ENCODE measurements at places on chromosomes 16 and 17. TPM values are rescaled to one million over a fixed set of nuclear protein-coding genes. Genes with fewer than 3 reads are reported as not detected.

PRSS33 gene
- not detected for total RNA-seq

UBALD2 gene
- 75.2 TPM for total RNA-seq

FBXO39 gene
- total RNA-seq, result 0.20 TPM

ARL16 gene
- 40.5 TPM for total RNA-seq

COPZ2 gene
- 16.3 TPM for total RNA-seq

EPOP gene
- 2.9 TPM for total RNA-seq

TMEM114 gene
- total RNA-seq, result not detected

MMP25 gene
- 0.21 TPM for total RNA-seq

SDR42E2 gene
- total RNA-seq, result 0.21 TPM

C17orf50 gene
- not detected for total RNA-seq

RPH3AL gene
- total RNA-seq, result 7.0 TPM

RNF213 gene
- 108 TPM for total RNA-seq

GPR139 gene
- total RNA-seq, result not detected

PRAC2 gene
- not detected for total RNA-seq

RBFOX1 gene
- not detected for total RNA-seq

TP53TG3B gene
- not detected for total RNA-seq

LHX1 gene
- not detected for total RNA-seq

CDC42EP4 gene
- total RNA-seq, result 18.8 TPM

WIPF2 gene
- 29.0 TPM for total RNA-seq

GDPD1 gene
- total RNA-seq, result 4.9 TPM

SLC12A3 gene
- not detected for total RNA-seq

FLYWCH2 gene
- total RNA-seq, result 18.3 TPM

HBZ gene
- total RNA-seq, result not detected

HSD17B2 gene
- 4.5 TPM for total RNA-seq

KRT27 gene
- total RNA-seq, result not detected

TUBB3 gene
- total RNA-seq, result 164 TPM

KRTAP16-1 gene
- total RNA-seq, result not detected

HAPSTR1 gene
- total RNA-seq, result 60.1 TPM

KCNH4 gene
- total RNA-seq, result 0.11 TPM

KRTAP2-1 gene
- total RNA-seq, result not detected

HBA1 gene
- not detected for total RNA-seq

TSPOAP1 gene
- not detected for total RNA-seq

SLC13A2 gene
- total RNA-seq, result not detected

EPN3 gene
- not detected for total RNA-seq

KIFC3 gene
- 62.2 TPM for total RNA-seq
